ENCODE measurements at places on chromosomes 16 and 17. TPM values are rescaled to one million over a fixed set of nuclear protein-coding genes. Genes with fewer than 3 reads are reported as not detected.
A peak's percentile ranks its signal among the peaks of the same experiment; 100 is the strongest.

SCARF1 gene
- 0.28 TPM for total RNA-seq

DNA sequence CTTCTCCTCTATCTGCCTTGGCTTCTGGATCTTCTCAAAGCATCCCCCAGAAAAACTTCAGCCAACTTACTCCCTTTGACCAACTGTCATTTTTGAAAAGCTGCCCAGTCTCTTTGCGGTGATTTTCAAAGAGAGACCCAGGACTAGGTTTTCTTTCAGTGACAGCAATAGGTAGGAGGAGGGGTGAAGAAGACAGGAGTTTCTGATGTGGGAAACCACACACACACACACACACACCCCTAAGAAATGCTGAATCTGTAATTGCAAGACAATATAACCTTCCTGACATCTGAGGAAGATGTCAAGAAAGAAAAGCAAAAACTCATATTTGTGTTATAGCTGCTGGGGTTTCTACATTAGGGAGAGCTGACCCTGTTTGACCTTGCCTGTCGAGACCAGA lies 5.2 kb downstream of the FAM20A start:
- H3K4me1 ChIP-seq = no peaks in the 10 kb centered on the region
- no peak for DNase-seq
- no peak overlapping the region for H3K27ac ChIP-seq
- H3K36me3 ChIP-seq = no peaks in the 10 kb centered on the region
- H3K27me3 ChIP-seq = peaks cover 32% of the 10 kb centered on the region

GRCh38 chr16:58638148-58639036 lies 8.8 kb upstream of the CNOT1 start:
- no peaks in the 10 kb centered on the region for H3K27me3 ChIP-seq
- DNase-seq = peak; percentile 91
- H3K4me1 ChIP-seq = peaks cover 1% of the 10 kb centered on the region

DNA sequence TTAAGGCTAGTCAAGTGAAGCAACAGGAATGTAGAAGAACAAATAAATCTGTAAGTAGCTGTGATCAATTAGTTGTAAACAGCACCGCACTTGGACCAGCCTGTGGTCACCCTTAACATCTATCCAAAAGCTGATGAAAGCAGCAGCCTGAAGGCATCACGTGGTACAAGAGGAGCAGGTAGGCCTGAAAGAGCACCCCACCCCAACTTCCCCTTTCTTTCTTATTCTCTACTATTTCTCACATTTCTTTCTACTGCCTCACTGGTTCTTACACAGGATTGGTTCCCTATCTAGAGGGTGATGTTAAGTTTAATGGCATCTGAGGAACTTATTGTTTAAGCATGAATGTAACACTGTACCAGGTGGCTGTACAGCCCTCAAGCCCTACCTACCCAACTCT lies 42.6 kb upstream of the CLEC18B start:
- no peak for DNase-seq
- no peaks in the 10 kb centered on the region for H3K4me1 ChIP-seq
- H3K36me3 ChIP-seq = peaks cover 57% of the 10 kb centered on the region
- no peak overlapping the region for H3K4me3 ChIP-seq

Measured in IMR-90 (cell line).